ENCODE measurements at places on chromosomes 2 and 18. TPM values are rescaled to one million over a fixed set of nuclear protein-coding genes. Genes with fewer than 3 reads are reported as not detected.

The DOCK10 gene
- total RNA-seq, result 39.5 TPM

The SP140 gene
- total RNA-seq, result under 0.01 TPM

The SERPINB3 gene
- total RNA-seq, result not detected

The NEU2 gene
- not detected for total RNA-seq

The DSC1 gene
- total RNA-seq, result 0.30 TPM

The SLC23A3 gene
- 0.89 TPM for total RNA-seq

The SNTG2 gene
- not detected for total RNA-seq

The PCARE gene
- not detected for total RNA-seq

The PHOSPHO2 gene
- 1.8 TPM for total RNA-seq

The NAGK gene
- 61.8 TPM for total RNA-seq

The ZBTB7C gene
- total RNA-seq, result not detected

The DSC2 gene
- total RNA-seq, result 2.8 TPM

The POLR1B gene
- total RNA-seq, result 26.4 TPM

The REG3G gene
- not detected for total RNA-seq

The ANO7 gene
- total RNA-seq, result 0.69 TPM

The PLEKHA3 gene
- total RNA-seq, result 9.2 TPM

The GPR45 gene
- total RNA-seq, result not detected

The TNS1 gene
- total RNA-seq, result 173 TPM

The UGT1A8 gene
- not detected for total RNA-seq

The HADHA gene
- total RNA-seq, result 151 TPM

The POTEI gene
- not detected for total RNA-seq

The CNNM4 gene
- total RNA-seq, result 3.3 TPM

The FAM124B gene
- total RNA-seq, result 0.30 TPM

The ASXL3 gene
- 1.3 TPM for total RNA-seq

The ANKRD30B gene
- total RNA-seq, result not detected

The RASGRP3 gene
- total RNA-seq, result 0.69 TPM

The DSG3 gene
- total RNA-seq, result 0.59 TPM

The RSAD2 gene
- 0.30 TPM for total RNA-seq

The TXNDC2 gene
- not detected for total RNA-seq

The IL36B gene
- not detected for total RNA-seq

The OTOS gene
- not detected for total RNA-seq

The HDAC4 gene
- total RNA-seq, result 19.9 TPM

The ACOXL gene
- not detected for total RNA-seq

The GPBAR1 gene
- total RNA-seq, result not detected

The SERPINB10 gene
- not detected for total RNA-seq

The SCN1A gene
- not detected for total RNA-seq

The GPAT2 gene
- total RNA-seq, result 11.0 TPM

The IMPA2 gene
- 1.2 TPM for total RNA-seq

The SCG2 gene
- 12.5 TPM for total RNA-seq

The ING5 gene
- total RNA-seq, result 19.9 TPM

The GRB14 gene
- total RNA-seq, result 0.30 TPM

The GRHL1 gene
- 0.59 TPM for total RNA-seq

The ATP6V1B1 gene
- total RNA-seq, result 1.8 TPM

The RAMP1 gene
- 0.23 TPM for total RNA-seq

The NEUROD1 gene
- total RNA-seq, result not detected

The APCDD1 gene
- not detected for total RNA-seq

The ABHD3 gene
- 5.9 TPM for total RNA-seq

The KLHL41 gene
- total RNA-seq, result 0.30 TPM

The PIAS2 gene
- 26.2 TPM for total RNA-seq

The CTAGE1 gene
- total RNA-seq, result not detected

The CCDC141 gene
- not detected for total RNA-seq

The DNER gene
- total RNA-seq, result 0.30 TPM

Data from smooth muscle cell of the umbilical artery (primary cell).